H7 (cell line): ENCODE measurements at places on chromosomes 11 and 22. TPM values are rescaled to one million over a fixed set of nuclear protein-coding genes. Genes with fewer than 3 reads are reported as not detected.
A peak's percentile ranks its signal among the peaks of the same experiment; 100 is the strongest.

- no peak for DNase-seq
Observed at GRCh38 chr22:46638601-46639431, 18.6 kb downstream of the GRAMD4 start.

DNA sequence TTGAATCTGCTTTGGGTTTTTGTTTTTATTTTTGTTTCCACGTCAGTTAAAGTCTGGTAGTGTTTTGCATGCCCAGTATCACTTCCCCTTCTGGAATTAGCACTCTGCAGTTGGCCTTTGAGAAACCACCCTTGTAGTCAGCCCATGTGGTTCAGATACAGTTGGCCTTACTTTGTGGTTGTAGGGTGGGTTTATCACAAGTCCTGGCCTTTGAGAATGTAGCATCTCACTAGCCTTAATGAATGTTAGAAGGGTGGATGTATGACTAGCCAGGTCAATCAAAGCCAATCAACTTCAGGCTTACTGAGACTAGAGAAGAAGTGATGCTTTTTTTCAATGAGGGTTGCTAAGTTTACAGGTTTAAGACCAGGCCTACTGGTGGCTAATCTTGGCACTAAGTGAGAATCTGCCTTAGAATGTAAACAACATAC, 19.8 kb downstream of the ARL14EP start:
- no peak for DNase-seq

DNA sequence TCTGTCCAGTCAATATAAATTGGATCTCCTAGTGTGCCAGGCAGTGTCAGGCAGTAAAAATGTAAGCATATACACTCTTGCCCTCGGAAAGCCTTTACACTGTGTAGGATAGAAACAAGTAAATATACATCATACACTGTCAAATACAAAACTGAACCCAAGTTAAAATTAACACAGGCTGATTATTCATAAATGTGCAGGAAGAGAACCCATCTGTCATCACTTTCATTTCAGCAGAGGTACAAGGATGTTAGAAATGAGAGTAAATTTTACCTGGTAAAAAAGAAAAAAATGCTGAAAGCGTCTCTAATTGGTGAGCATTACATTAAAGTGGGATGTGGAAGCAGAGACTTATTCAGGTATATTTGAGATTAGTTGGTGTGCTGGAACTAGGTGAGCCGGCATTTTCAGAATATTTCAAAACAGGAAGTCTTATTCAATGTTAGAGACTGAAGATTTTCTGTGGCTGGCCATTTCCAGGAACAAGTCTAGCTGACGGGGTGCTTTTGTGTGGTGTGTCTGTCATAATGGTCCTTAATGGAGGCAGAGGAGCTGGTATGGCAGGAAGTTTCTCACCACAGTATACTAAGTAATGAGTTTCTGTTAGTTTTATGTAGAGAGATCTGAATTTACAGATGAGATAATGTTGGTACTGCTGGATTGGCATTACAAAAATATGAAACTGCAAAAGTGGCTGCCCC, 192.6 kb downstream of the CASP12 start:
- DNase-seq = no peak

GRCh38 chr22:23784215-23784732, 2.5 kb upstream of the SMARCB1 start:
- no peak for DNase-seq

DNA sequence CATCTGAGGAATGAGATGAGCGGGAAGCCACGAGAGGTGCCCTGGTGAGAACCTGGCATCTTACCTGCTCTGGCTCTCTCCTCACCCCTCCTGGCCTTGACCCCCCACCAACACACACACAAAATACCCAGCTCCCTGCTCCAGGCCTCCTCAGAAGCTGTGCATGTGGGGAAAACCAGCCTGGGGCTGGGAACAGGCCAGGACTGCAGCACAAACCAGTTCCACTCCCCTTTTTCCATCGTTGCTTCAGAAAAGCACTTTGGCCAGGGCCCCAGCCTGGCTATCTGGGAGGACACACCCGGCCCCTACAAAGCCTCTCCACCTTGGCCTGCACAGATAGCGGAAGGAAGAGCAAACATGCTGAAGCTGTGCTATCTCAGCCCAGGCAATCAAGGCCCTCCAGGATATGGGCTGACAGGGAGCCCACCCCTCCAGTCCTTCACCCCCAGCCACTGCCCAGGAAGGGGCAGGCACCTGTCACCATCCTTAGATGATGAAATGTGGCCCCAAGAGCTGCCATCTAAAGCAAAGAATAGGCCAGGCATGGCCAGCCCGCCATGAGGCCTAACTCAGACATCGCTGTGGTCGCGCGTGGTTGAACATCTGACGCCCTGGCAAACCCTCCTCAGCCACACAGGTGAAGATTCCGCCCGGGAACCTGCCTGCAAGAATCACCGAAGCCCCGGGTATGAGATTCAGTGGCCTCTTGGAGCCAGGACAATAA, 35.4 kb downstream of the PISD start:
- no peak for DNase-seq

DNA sequence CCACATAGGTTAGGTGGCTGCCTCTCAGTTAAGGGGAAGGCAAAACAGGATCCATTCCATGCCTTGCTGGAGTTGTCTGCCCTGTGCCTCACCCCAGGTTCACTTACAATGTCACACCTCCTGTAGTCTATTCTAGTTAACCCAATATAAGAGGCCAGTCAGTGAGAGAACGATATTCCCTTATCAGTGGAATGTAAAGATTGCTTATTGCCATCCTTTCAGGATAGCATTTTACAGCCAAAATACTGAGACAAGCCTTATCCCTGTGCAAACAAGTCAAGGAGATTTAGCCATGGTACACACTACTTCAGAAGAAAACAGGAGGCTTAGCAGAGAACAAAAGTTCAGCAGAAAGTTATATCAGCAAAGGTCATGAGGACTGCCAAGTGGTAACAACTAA, 5.5 kb downstream of the CYP2R1 start:
- no peak for DNase-seq

- DNase-seq = peak; percentile 21
Observed at GRCh38 chr22:29211066-29211465, 5.4 kb downstream of the EMID1 start.

DNA sequence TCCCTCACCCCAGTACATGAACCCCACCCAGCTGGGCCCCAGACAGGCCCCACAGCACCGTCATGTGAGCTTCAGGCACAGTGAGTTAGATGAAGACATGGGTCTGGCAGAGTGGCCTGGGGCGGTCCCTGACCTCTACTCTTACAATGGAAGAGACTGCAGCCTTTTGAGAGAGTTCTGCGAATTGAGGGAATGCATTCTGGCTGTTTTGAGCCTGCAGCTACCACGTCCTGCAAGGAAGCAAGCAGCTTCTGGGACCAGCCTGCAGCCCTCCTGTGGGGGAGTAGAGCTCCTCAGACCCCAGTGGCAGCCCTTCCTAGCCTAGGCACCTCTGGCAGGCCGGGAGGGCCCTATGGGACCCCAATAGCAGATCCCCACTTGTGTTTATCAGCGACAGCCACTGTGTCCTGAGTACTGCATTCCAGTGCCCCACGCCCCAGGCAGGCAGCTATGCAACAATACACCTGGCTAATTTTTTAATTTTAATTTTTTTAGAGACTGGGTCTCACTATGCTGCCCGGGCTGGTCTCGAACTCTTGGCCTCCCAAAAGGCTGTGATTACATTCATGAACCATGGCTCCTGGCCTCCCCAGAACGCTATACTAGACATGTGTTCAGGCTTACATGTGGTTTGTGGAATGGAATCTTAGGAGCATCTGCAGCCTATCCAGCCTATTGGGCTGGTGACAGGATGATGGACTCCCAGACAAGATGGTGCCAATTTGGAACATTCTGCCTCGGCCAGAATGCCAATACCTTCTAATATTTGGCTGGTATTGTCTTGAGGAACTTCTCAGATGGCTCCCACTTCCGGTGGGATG, 717 bp upstream of the SLC7A4 start:
- peak; percentile 66 for DNase-seq

DNA sequence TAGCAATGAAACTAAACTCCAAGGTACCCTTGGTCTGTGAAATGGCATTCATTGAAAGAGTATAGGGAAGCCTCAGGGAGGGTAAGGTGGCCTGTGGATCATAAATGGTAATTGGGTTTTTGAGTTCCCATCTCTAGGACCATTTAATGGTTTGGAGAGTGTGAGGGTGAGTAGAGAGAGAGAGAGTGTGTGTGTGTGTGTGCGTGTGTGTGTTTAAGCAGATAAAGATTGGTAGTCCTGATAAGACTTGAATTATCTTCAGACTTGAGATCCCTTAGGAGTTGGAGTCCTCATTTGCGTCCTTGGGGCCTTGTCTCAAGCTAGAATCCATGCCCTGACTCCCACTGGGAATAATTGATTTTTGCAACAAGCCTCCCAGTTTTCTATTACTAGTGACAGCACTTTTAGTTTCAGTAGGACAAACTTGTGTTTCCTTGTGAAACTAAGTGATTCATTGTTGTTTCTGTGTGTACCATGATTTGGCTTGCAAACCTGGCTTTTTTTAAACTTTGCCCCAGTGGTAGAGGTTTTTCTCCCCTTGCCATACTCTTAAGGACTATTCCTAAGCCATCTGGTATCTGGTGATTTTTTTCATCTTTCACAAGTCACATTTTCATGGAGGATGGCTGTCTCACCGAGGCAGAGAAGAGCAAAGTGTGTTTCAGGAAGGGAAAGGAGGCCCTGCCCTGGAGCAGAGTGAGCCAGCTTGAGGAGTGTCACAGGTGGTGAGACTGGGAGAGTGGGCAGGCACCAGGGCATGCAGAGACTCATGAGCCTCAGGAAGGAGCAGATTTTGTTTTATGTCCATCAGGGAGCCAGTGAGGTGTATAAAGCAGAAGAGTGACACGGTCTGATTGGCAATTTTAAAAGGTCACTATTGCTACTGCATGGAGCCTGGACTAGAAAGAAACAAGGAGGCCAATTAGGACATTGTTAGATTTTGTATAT, 26.7 kb downstream of the ALKBH3 start:
- DNase-seq = no peak

- peak; percentile 49 for DNase-seq
Observed at GRCh38 chr11:74321487-74322188, 10.2 kb upstream of the P4HA3 start.

- peak; percentile 94 for DNase-seq
Observed at GRCh38 chr11:118910309-118911112, 15.2 kb downstream of the BCL9L start.

DNA sequence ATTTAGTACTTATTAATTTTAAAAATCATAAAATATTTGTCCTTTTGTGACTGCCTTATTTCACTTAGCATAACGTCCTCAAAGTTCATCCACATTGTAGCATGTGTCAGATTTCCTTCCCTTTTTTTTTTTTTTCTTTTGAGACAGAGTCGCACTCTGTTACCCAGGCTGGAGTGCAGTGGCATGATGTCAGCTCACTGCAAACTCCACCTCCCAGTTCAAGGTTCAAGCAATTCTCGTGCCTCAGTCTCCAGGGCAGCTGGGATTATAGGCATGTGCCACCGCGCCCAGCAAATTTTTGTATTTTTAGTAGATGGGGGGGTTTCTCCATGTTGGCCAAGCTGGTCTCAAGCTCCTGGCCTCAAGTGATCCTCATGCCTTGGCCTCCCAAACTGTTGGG, 10.6 kb downstream of the RAB6A start:
- no peak for DNase-seq

DNA sequence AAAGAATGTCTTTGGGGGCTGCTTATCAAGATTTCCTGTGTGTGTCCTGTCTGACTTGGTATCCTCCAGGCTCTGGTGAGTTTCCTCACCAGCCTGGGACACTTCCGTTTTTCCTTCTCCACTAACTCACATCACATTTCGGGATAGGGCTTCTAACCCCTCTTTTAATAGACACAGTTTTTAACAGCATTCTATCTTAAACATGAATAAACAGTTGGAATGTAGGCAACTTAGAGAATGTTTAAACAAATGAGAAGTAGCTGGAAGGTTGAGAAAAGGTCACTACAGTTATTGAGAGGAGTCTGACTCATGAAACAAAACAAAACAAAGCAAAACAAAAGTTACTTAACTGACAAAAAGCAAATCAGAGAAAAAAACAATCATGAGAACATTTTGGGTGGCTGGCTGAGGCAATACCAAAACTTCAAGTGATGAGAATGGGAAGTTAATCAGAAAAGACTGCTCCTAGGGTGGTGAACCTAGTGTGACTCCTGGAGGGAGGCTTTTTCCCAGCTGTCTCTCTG, 64.7 kb upstream of the CTSC start:
- no peak for DNase-seq

GRCh38 chr11:100543386-100543785, 143.7 kb upstream of the ARHGAP42 start:
- DNase-seq = no peak

GRCh38 chr11:65857500-65857852, 504 bp downstream of the CFL1 start:
- peak; percentile 79 for DNase-seq

DNA sequence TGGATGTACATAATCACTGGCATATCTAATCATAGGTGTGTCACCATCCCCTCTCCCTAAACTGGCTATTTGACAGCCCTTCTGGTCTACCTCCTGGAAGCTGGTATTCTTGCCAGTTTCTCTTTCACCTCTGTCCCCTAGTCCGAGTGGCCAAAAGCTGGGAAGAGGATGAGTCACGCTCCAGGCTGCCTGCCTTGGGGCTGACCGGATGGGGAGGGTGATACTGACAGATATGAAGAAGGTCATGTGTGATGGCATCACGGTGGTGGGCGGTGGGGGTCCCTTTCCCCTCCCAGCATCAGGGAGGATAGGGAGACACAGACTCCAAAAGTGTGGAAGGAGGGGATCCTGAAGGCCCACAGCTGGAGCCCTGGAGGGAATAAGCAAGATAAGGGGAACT, 4.8 kb downstream of the OAF start:
- DNase-seq = no peak

DNA sequence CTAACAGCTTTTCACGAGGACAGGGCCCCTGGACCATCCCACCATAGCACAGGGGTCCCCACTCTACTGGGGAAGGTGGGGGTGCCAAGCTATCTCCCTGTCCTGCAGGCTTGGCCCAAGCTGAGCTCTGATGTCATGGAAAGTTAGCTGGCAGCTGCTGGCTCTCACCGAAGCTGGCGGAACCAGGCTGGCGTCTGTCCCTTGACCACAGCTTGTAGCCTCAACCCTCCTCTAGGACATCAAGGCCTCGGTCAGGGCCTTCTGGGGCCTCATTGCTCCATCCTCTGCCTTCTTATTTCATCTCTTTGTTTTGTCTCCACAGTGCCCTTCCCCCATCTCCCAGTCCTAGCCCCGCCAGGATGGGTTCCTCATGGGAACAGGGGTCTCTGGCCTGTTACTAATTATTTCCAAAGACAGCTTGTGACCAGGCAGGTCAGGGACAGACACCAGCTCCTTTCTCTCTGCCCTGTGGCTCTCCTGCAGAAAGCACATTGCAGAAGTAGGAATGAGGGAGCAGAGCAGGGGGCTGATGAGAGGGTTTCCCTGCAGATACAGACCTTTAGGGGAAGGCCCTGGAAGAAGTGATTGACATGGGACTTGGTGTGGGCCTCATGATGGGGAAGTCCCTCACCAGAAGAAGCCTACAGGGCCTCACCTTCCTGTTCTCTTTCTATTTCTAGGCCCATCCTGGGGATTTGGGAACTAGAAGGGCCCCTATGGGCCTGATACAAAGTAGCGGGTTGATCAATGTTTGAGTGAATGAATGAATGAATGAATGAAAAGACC, 97.5 kb upstream of the ALX4 start:
- DNase-seq = no peak

Gene PGR
- total RNA-seq = 0.31 TPM in 1 of 2 replicates, not detected in the other

Gene GAB4
- 0.18 and 0.21 TPM in 2 replicates for total RNA-seq

Gene LYVE1
- 0.11 and 0.55 TPM in 2 replicates for total RNA-seq

Gene PDGFB
- 7.2 and 8.5 TPM in 2 replicates for total RNA-seq
